ENCODE measurements at places on chromosomes 12 and 14.

DNA sequence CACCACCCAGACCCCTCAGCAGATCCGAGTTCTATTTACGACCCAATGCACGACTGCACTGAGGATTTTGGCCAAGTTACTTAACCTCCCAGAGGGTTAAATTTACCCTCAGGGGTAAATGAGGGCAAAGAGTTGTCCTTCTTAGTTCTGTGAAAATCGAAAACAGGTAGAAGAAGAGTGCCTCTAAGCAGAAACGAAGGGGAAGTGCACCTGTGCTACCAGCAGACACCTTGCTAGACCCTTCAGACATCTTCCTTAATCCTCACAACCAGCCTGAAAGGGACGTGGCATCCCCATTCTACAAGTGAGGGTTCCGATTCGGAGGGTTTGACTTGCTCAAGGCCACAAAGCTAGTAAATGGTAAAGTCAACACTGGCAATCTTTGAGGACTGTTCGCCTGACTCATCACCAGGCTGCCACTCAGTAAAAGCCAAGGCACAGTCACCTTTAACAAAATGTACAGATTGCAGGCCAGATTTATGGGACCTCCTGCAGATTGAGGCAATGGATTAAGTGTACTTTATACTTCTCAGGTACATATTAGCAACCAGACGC, 1.6 kb downstream of the GSG1 start:
- DNase-seq = no peak

DNA sequence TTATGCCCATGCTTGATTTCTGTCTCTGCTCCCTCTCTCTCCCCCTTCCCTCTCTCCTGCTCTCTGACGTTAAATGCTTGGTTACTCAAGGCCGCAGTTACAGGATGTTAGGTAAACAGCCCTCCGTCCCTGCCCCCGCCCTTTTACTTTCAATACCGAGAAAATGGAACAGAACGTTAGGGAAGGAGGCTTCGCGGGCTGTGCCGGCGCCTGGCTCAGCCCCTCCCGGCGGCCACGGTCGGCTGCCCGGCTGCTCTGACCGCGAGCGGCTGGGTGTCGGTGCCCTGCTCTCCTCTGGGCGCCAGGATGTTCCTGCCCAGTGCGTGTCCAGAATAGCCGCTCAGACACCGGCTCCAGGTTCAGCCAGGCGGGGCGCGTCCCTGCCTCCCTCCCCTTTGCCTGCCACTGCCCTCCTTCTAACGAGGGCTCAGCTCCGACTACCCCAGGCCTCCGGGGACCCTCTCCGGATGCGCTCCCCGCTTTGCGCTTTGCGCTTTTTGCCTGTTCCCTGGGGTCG, 166.1 kb downstream of the ADCK1 start:
- DNase-seq = peak; percentile 60

DNA sequence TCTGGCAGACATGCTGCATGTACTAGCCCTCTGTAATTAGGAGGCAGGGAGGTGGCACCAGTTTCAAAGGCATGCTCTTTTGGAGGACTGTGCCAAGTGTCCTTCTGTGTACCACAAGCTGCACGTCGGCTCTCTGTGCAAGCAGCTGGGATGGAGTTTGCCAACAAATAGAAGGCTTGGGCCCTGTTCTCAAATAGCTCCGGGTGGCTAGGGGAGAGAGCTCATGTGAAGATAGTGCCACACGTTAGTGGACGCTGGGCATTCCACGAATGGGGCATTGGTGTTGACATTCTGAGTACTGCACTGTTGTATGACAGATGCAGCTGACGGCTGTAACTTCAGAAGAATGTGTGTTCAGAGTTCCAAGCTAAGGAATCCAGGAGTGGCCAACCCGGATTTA, 4.4 kb downstream of the AACS start:
- no peak for DNase-seq

DNA sequence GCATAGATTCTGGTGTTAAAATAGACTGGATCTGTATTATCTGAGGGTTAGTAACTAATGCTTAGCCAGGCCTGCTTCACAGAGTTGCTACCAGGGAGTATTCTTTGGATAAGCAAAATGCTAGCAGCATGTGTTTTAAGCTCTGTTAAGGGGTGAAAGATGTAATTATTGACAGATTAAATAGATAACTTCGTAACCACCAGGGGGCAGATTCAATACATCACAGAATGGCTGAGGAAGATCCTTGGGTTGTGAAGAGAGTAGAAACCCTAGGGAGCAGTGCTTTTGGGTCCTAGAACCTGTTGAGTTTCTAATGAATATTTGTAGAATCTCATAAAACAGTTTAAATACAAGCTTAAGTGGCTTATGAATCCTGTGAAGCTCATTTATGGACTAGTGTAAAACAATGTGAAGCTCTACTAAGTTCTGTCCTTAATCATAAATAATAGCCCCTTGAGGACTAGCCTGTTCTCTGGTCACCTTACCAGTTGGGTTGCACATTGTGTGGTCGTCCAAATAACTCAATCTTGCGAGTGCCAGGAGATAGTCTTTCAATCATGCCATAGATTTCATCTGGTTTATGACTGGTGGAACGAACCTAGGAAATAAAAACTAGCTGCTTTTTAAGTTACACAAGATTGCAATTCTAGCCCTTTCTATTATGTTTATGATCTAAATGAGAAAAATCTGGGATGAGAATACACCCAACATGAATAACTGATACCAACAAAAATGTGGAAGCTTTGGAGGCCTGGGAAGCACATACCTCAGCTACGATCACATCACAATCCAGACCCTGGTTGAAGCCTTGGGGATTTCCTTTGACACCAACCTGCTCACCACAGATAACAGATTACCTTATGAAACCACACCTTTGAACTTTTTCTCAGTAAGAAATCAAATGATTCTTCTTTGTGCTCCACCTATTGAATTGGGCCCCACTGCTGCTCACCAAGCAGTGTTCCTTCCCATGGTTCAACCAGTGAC, 12.3 kb downstream of the METTL3 start:
- peak; percentile 15 for DNase-seq

DNA sequence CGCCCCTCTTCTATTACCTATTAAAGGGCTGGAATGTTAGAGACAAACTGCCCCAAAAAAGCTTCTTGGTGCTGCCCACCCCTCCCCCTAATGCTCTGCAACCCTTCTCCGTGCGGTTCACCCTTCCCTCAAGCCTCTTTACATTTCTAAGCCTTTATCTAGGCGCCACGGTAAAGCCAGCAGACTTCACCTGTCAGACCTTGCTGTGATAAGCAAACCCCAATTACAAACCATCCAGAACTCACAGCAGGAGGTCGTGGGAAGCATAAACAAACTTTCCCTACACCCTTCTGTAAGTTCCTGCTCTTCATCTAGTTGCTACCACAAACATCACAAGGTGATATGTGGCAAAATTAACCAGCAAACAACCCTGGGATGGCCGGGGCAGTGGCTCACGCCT, 56.8 kb downstream of the MOK start:
- DNase-seq = no peak

GRCh38 chr14:53022593-53022992, 71.7 kb upstream of the FERMT2 start:
- DNase-seq = no peak

- no peak for DNase-seq
These were observed 75.1 kb downstream of the ETNK1 start for GRCh38 chr12:22700106-22700505.

GRCh38 chr12:32901553-32901952, 5.0 kb upstream of the PKP2 start:
- peak; percentile 29 for DNase-seq

GRCh38 chr14:56131004-56131864, 13.0 kb downstream of the PELI2 start:
- DNase-seq = peak; percentile 60

GRCh38 chr12:76236640-76237039, 111.6 kb downstream of the BBS10 start:
- no peak for DNase-seq

GRCh38 chr14:39169541-39169900, 612 bp downstream of the TRAPPC6B start:
- no peak for DNase-seq

DNA sequence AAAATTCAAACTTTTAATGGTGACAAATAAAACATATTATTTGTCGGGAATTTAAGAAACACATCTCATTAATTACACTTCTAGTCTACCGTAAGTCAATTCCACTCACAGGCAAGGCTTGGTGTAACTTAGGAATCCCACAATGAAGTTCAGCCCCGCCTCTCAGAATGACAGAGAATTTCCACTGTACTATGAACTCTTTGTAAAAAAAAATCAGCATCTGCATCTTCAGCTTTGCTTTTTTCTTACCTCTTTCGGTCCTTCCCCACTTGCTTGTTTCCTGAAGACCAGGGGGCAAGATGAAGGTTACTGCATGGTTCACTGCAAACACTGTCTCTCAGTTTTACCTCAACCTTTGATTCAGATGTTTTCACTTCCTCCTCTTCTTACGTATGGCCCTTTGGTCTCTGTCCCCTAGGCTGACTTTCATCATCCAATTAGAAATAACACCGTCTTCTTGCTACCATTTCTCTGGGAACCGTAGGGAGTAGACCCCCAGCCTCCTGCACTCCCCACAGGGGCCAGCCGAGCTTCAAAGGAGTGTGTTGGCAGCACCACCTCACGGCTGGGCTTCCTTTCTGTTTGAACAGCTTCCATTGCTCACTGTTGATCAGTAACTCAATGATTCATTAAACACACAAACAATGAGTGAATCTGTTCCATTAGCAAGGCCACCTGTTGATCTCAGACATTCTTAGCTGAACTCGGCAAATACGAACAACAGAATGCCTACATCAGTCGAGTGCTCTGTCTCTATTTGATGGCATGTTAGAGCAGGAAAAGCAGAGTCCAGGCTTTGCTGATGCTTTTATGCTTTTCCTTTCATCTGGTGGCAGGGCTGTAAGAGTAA, 343.0 kb downstream of the BMP4 start:
- no peak for DNase-seq

- no peak for DNase-seq
These were observed 462.0 kb downstream of the CCDC91 start for GRCh38 chr12:28652239-28652638.

GRCh38 chr12:13288501-13288900, 92.0 kb downstream of the EMP1 start:
- DNase-seq = no peak

GRCh38 chr12:89781946-89782550, 73.4 kb upstream of the ATP2B1 start:
- DNase-seq = no peak

DNA sequence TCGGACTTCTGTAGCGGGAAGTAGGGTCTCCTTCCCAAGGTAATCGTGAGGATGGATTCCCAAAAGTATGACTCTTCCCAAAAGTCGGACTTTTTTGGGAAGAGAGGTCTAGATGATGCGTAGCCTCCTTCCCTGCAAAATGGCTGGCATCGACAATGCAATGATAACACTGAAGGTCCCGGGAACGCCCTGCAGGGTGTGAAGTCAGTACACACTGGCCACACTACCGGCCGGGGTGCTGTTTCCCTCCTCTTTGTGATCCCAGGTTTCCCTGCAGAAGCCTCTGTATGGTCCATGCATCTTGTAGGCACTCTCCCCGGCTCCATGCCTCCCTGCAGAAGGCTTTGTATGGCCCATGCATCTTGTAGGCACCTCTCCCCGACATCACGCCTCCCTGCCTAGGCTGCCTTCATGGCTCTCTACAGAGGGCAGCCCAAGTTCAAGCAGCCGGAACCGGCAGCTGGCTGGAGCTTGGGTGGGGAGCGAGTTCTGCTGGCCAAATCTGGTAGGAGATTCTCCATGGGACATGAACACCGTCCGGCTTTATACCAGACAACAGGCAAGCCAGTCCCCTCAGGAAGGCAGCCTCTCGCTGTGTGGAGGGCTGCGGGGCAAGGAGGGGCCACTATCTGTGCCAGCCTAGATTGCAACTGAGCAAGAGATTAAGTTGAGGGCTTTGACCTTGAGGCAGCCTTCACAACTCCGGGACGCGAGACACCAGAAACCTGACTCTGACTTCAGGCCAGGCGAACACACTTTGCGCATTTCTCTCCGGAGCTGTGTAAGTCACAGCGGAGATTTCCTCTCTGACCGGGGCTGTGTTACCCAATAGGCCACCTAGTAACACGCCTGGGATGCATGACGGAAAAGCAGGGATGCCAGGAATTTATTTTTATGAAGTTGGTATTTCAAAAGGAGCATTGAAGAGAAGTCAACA, 23.5 kb downstream of the FZD10 start:
- DNase-seq = no peak

- DNase-seq = no peak
These were observed 1.8 kb upstream of the COCH start for GRCh38 chr14:30872602-30873001.

GRCh38 chr12:123075646-123076171, 75.2 kb downstream of the PITPNM2 start:
- DNase-seq = peak; percentile 36

DNA sequence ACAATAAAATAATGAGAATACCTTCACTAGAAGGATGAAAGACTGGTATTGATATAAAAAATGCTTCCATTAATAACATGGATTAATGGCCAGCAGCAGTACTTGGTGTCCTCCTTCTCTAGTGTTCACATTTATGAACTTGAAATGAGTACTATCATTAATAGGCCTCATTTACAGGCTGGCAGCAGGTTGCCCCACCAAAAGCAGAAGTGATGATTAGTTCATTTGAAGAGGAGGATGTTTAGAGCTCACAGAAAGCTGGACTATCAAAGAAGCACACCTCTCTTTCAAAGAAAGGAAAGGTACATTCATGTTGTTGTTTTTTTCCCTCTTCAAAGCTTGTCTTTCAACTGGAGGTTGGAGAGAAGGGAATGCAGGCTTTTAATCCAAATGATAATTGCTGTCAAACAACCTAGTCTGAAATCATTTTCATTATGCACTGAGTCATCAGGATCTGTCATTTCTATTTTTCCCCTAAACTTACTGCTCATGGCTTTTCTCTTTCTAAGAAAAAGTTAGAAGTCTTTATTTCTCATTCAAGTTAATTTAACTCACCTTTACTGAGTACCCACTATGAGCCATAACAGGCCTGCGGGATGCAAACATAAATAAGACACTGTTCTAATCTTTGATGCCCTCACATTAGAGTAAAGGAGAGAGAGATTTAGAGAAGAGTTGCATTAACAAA, 157.9 kb upstream of the GRIP1 start:
- no peak for DNase-seq

DNA sequence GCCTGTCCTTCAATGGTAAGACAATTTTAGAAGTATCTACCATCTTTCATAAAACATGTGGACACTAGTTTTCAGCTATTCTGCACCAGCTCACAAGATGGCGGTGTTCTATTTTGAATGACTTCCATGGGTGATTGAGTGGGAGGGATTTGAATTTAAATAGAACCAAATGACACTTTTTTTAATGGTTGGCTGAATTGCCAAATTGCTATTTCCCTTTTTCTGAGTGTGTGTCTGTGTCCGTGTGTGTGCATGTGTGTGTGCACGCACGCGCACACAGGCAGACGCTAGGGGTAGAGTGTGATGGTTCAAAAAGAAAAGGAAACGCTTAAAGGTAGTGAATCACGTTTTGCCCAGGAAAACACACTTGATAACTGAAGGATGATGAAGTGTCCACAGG, 362.6 kb downstream of the DAD1 start:
- no peak for DNase-seq
